ENCODE measurements at places on chromosomes 3 and 15. TPM values are rescaled to one million over a fixed set of nuclear protein-coding genes. Genes with fewer than 3 reads are reported as not detected.

MEX3B gene
- 89.7 TPM for total RNA-seq

SH2D7 gene
- total RNA-seq: not detected

CCR8 gene
- total RNA-seq: not detected

VGLL3 gene
- 1.2 TPM for total RNA-seq

ATP2B2 gene
- 62.8 TPM for total RNA-seq

MYEF2 gene
- total RNA-seq: 117 TPM

CYP1A1 gene
- total RNA-seq: 0.41 TPM

SGO1 gene
- 1.6 TPM for total RNA-seq

TMEM62 gene
- total RNA-seq: 47.7 TPM

SUCLG2 gene
- total RNA-seq: 9.4 TPM

PLOD2 gene
- 14.7 TPM for total RNA-seq

KCNMB3 gene
- total RNA-seq: 2.0 TPM

CLDN16 gene
- 1.6 TPM for total RNA-seq

UBA7 gene
- 1.6 TPM for total RNA-seq

Measured in frontal cortex (tissue), 4 donors.